ENCODE measurements at places on chromosomes 11 and 22.

DNA sequence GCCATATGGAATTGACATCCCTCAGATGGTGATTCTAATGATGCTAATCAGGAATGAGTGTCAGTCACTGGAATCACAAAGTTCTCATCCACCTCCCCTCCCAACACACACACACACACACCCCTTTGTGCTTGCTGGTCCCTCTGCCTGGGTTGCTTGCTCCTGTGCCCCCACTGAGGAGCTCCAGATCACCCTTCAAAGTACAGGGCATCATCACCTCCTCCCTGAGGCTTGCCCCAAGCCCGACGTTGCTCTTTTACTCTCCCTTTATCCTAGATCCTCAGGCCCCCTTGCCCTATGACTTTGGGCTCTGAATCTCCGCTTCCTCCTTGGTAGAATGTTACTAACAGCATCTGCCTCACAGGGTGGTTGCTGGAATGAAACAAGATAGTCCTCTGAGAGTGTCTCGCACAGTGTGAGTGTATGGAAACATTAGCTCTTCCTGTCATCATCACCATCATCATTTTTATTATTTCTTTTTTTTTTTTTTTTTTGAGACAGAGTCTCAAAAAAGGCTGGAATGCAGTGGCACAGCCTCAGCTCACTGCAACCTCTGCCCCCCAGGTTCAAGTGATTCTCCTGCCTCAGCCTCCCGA, 3.4 kb downstream of the TOM1 start:
- DNase-seq = no peak

DNA sequence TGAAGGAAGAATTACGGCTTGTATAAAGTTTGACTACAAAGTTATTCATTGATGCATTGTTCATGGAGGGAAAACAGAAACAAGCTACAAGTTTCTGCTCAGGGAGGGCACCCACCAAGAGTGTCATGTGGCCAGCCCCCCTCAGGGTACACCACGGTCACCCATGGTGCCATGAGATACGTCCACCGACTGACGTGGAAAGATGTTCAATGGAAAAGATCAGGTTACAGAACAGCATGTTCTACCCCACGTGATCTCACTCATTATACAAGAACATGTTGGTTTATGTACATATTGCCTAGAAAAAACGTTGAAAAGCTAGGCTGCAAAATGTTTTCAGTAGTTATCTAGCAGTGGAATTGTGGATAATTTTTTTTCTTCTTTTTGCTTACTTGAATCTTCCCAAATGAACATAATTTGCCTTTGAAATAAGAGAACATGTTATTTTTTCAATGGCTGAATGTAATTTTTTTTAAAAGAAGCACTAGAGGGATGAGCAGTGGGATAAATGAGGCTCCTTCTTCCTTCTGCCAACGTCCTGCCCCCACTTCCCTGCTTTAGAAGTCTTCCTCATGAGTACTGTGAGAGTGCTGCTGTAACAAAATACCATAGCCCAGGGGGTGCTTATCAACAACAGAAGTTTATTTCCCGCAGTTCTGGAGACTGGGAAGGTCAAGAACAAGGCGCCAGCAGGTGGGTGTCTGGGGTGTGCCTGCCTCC, 22.5 kb downstream of the RCN1 start:
- no peak for DNase-seq

DNA sequence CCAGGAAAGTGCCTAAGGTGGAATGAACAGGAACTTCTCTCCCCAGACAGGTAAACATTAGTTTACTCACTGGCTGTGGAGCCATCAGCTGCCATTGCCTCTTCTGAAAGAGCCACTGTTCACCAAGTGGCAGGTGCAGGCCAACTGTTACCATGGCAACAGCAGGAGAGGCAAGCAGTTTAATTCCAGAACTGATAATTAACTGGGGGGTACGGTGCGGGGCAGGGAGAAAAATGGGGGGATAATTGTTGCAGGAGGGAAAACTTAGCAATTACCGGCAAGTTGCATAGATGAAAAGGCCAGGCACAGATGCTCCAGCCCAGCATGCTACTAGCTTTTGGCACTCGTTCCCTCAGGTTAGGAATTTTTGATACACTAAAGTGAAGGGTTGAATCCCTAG, 85.1 kb downstream of the TRIM44 start:
- no peak for DNase-seq

DNA sequence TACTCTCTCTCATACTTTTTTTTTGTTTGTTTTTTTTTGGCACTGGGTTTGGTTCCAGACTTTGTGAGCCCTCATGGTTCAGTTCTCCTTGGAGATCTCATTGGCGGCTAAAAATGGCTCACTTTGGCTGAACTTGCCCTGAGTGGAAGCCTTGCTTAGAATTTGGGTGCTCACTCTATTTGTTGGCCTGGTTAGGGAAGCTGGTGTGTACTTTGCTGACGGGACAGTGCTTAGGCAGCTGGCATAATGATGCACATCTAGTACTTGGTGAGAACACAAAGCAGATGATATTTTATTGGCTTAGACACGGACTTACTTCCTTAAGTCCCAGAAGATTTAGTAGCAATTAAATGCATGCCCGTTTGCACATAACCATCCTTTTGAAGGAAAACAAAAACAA, 66.5 kb upstream of the GRAMD1B start:
- no peak for DNase-seq

DNA sequence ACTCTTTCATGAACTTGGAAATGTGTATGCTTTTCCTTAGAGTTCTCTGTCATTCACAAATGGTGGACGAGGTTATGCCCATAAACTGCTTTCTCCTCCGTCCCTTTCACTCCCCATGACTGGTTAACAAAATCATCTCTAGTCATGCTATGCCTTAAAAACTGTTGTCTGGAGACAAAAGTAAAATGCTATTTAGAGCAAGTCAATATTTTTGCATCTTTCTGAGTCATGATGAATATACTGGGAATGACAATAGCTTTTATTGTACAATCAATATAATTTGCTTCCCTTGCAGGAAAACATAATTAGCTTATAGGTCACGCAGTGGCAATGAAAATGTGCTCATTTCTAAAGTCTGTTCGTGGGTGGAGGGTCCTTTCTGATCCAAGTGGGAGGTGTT, 216.7 kb upstream of the SORL1-AS1 start:
- no peak for DNase-seq

DNA sequence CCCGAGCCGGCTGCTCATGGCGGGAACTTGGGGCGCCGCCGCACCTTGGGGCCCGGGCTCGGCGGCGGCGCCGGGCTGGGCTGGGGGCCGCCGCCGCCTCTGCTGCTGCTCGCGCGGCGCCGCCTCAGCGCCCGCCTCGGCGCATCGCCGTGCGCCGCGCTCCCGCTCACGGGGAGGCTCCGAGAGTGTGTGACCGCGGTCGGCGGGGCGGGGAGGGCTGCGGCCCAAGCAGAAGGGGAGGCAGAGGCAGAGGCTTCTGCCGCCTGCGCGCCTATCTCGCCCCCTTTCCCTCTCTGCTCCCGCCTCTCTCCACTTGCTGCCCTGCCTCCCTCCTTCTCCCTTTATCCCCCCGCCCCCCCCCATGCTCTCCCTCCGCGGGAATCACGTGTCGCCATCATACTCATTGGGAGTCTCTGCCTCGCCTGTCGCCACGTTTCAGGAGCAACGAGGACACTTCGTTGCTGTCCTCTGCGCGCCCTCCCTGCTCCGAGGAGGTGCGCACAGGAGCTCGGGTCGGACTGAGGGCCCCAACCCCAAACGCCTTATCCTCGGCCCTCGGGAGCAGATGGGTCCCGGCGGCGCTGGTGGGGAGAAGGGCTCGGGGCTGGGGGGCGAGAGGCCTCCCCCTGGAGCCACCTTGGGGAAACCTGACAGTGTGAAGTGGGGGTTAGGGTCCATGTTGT, at the start of gene GUCY1A2:
TSS of gene GUCY1A2 (minus strand) at position 258 of the 683 bp plus-strand sequence. CDS start 421 bp downstream, outside the sequence.
- DNase-seq = peak; percentile 53

GRCh38 chr11:75277211-75277805, 36.7 kb downstream of the TPBGL start:
- no peak for DNase-seq

GRCh38 chr11:134640536-134640935, 228.5 kb upstream of the B3GAT1 start:
- no peak for DNase-seq

DNA sequence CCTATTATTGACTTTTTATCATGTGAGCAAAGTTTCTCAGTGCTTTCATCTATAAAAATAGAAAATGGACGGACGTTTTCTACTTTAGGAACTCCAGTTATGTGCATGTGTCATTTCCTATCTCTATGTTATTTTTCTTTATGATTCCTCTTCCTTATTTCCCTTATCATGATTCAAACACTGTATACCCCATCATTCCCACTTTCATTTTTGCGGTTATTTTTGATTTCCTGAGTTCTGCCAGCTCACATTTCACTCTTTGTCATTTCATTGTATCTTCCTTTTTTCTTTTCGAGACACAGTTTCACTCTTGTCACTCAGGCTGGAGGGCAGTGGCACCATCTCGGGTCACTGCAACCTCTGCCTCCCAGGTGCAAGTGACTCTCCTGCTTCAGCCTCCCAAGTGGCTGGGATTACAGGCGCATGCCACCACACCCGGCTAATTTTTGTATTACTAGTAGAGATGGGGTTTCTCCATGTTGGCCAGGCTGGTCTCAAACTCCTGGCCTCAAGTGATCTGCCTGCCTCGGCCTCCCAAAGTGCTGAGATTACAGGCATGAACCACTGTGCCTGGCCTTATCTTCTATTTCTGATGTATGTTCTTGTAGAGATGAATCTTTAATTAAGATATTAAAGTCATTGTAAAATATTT, 21.5 kb downstream of the C11orf58 start:
- DNase-seq = no peak

DNA sequence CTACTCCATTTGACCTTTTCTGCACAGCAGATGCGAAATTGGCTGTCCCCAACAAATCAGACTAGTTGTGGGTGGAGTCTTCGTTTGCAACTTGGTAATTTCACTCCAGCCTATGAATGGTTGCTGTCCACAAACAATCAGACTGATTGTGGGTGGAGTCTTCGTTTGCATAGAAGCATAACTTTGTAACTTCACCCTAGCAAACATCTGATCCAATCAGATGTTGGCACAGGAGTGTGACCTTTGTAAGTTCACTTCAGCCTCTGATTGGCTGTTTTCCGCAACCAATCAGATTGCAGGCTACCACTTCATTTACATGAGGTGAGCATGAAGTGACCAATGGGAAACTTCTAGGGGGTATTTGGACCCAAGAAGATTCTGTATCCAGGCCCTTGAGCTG, 16.3 kb upstream of the CABP2 start:
- DNase-seq = no peak

DNA sequence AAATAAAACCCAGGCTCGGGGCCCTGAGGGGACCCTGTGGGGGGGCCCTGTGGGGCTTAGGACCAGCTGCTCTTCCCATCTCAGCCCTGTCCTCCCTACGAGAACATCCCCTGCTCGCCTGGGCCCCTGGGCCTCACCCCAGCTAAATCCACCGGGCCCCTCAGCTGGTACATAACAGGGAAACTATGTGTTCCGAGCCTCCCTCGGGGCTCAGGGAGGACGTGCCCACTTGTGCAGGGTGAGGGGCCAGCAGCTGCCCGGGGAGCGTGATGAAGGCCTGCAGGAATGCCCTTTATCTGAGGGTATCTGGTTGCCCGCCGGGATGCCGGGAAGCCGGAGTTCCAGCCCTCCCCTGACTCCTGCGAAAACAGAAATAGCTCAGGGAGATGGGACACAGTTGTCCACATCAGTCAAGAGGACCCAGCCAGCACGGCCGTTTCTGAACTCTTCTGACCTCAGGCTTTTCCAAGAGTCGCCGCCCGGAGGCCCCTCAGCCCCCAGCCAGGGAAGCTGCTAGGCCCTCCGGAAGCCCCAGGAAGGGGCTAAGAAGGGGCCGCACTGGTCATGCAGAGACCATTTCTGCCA, 20.6 kb downstream of the MRPL23 start:
- DNase-seq = no peak

- DNase-seq = no peak
Observed at GRCh38 chr11:32886180-32886579, 6.4 kb upstream of the QSER1 start.

DNA sequence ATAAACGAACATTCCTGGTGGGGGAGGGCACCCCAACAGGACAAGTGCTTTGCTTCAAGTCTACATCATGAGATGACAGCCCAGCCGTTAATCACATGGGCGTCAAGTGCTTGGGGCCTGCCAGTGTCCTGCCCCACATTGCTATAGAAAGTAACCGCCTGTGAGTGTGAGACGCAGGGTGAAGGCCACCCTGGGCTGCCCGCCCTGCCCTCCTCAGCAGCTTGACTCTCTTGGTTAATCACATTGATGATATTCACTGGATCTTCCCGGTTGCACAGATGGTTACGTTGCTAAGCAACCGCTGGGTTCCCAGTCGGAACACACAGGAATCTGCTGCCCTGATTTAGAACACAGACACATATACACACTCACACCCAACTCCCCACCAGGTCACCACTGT, 79.3 kb downstream of the CTTN start:
- no peak for DNase-seq

GRCh38 chr11:1163321-1163910, 5.7 kb downstream of the MUC5AC start:
- DNase-seq = no peak

GRCh38 chr22:47374901-47375575, 612.6 kb downstream of the TBC1D22A start:
- DNase-seq = no peak

Measured in NCI-H187 (cell line).